ENCODE measurements at places on chromosomes 2 and 18.

- DNase-seq: no peak
Observed at GRCh38 chr18:47873625-47874024, 56.8 kb downstream of the SMAD2 start.

- no peak for DNase-seq
Observed at GRCh38 chr18:34077599-34077998, 147.1 kb downstream of the NOL4 start.

DNA sequence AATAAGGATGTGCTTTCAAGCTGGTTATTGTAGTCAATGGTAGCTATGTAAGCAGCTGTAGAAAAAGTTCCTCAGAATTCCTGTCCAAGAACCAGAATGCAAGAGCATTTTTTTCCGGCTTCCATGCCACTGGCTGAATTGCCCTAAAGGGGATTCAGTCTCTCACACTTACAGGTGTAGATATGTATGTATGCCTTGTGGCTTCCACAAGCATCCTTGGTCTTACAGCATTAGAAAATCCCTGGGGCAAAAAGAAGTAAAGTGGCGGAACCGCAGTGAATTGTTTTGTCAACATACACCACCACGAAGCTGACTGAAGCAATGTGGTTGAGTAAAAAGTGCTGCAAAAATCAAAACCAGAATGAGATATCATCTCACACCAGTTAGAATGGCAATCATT, 54.6 kb downstream of the FANCL start:
- DNase-seq: no peak

DNA sequence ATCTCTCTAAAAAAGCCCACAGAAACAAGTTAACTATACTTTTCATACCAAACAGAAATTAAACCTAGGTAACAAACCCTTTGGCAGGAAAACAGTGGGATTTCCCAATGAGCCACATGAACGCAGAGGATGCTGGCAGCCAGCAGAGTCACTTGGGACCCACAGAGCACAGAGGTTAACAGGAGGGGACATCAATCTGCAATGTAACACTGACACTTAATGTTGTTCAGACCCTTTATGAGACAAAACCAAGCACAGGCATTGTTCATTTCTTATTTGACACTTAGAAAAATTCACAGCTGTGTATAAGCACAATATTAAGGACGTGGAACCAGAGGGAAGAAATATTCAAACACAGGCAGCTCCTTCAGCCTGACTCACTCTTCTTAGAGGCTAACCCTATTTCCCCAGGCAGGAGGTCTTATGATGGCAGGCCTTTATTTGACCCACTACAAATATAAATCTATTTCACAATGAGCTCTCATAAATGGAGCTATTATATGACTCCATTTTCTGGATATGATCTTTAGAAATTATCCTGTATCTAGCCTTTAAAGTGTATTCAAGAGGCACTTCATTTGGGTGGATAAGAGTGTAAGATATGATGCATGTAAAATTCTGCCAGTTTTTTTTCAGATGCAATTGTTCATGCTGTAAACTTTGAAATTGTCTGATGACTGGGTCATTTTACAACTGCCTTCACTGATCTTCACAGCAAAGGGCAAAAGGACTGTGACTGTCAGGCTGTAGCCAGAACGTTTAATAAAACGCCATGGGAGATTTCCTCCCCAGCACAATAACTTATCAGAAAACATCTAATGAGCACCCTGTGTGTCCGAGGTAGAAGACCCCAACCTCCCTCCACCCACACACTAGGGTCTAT, 132.8 kb upstream of the SATB2 start:
- no peak for DNase-seq

- DNase-seq: no peak
Observed at GRCh38 chr2:21067859-21068537, 24.1 kb upstream of the APOB start.

GRCh38 chr2:55364189-55365055, 55.2 kb downstream of the CCDC88A start:
- DNase-seq: peak; percentile 95

GRCh38 chr2:230348787-230349186, 21.8 kb downstream of the SP140L start:
- no peak for DNase-seq

DNA sequence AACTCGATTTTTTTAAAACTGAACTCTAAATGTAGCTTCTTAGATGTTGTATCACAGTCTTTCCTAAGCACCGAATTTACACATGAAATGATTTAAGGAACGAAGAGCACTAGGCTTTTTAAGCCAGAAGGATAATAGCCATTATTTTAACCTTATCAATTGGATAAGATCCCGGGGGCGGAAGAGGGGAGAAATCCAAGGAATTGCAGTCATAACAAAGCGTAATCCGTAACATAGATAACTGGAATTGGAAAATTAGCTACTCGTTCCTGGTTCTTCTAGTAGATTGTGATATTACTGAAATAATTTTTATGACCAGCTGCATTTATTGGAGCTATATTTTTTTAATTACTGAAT, 988 bp upstream of the KANSL1L start:
- DNase-seq: no peak

GRCh38 chr2:117190856-117191559, 623.5 kb upstream of the DDX18 start:
- no peak for DNase-seq

DNA sequence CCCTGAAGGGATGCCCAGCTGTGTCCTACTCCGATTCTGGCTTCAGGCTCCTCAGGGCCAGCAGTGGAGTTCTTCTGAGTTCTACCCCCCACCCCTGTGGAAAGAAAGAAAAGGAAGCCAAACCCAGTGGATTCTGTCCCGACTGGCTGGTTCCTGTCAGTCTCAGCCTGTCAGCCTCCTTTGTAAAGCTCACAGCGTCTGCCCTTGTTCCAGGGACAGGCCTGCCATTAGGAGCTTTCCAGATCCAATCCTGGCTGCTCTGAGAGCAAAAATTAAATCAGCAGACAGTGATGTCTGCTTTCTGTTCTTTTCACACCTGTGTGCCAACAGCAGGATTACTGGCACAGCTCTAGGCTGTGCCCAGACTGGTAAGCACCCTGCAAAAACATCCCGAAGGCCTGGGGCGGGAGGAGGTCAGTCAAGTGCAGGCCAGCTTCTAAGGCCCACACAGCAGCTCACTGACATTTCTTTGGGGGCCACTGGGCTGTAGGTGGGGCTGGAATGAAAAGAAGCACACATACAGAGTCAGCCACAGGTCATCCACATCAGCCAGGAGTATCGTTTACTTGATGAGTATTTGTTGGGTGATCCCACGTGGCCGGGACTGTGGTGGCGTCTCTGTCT, 69.1 kb downstream of the EHD3 start:
- no peak for DNase-seq

DNA sequence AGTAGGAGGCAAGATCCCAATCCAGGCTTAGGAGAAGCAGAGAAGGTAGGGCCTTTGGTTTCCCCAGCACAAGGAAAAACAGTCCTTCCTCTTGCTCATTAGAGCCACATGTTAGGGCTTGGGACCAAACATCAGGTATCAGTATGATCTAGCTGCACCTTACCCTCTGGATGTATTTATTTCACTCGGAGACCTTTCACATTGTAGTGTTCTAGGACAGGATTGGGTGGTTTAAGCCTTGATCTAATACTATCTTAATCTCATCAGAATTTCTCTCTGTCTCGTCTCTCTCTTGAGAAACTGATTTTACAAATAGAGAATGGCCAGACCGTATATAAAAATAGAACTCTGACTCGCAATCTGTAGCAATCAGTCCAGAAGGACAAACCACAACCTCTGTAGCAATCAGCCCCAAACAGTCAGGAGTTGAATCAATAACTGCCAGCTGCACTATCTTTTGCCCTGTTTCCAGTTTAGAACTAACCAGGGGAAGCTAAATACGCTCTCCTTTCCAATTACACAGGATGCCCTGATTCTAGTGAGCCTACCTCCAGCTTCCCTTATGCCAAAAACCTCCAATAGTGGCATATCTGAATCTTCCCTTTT, 207.1 kb downstream of the TDRD15 start:
- no peak for DNase-seq

GRCh38 chr2:170222298-170222697, 44.4 kb downstream of the MYO3B start:
- no peak for DNase-seq

GRCh38 chr2:236943068-236943467, 142.6 kb upstream of the COPS8 start:
- DNase-seq: no peak

DNA sequence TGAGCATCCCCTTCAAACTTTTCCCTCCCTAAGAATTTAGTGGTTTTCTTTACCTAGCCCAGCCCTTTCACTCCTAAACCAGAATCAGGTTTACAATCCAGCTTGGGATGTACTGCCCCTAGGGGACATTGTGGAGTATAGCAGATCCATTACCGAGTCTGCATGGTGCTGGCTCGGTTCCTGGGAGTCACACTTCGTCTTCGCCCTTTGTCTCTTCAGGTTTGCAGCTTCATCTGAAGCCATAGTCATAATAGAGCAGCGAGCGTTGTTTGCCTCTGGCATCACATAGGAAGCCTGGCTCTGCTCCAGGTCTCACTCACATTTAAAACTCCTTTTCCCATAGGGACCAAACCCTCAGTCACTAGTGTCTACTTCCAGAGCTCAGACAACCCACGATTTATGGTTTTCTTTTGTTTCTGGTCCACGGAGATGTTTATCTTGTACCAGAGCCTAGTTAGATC, 16.8 kb upstream of the LYPD6 start:
- DNase-seq: no peak

DNA sequence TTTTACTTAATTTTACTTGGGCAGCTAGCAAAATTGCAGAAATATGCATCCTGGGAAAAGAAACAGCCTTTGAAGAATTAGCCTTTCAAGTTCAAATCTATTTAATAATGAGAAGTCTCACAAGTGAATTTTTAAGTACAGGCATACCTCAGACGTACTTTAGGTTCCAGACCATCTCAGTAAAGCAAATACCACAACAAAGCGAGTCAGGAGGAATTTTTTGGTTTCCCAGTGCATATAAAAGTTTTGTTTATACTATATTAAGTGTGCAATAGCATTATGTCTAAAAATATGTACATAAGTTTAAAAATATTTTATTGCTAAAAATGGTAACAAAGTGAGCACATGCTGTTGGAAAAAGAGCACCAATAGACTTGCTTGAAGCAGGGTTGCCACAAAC, 50.8 kb upstream of the TWSG1 start:
- DNase-seq: no peak

- DNase-seq: no peak
Observed at GRCh38 chr2:29349316-29350030, 234.3 kb downstream of the CLIP4 start.

- DNase-seq: no peak
Observed at GRCh38 chr18:55508651-55509050, 79.3 kb downstream of the TCF4 start.

DNA sequence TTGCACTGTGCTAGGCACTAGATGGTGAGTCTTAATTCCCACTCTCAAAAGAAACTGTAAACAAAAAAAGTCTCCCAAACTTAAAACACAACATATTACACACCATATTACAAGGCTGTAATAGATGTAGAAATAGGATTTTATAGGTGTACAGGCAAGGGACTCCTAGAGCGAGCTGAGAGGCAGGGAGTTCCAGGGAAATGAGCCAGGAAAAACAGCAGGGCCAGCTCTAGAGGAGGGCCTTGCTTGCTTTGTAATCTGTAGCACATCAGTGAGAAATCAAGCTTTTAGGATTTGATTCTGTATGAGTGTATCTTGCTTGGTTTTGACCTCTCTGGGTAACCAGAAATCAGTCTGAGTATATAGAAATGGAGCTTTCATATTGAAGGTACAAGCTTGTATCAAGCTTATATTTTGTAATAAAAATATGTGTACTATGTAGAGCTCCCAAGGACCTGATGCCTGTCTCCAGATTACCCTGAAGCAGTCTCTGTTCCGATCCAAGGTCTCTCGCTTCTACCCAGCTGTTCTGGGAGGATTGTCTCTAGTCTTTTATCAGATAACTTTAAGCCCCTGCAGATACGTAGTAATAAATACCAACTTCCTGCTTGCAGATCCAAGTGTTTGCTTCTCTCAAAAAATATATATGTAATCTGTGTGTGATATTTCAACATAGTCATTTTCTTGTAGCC, 73.0 kb downstream of the MYO1B start:
- peak; percentile 63 for DNase-seq

DNA sequence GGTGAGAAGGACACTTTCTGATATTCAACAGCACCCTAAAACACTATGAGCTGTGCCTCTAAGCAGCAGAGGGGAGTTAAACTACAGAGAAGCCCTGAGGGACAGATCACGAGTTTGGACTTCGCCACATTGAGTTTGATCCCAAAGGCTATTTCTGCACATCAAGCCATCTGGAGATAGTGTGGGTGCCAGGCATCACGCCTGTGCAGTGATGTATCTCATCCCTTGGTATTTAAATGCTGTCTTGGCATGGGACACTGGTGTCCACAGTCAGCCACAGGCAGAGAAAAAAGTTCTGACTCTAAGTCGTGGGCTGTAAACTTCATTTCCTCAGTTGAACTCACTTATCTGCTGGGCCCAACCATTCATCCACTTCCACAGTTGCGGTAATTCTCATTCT, 742.3 kb upstream of the CELF4 start:
- no peak for DNase-seq

GRCh38 chr18:10006311-10006893, 92.6 kb downstream of the VAPA start:
- DNase-seq: peak; percentile 77

DNA sequence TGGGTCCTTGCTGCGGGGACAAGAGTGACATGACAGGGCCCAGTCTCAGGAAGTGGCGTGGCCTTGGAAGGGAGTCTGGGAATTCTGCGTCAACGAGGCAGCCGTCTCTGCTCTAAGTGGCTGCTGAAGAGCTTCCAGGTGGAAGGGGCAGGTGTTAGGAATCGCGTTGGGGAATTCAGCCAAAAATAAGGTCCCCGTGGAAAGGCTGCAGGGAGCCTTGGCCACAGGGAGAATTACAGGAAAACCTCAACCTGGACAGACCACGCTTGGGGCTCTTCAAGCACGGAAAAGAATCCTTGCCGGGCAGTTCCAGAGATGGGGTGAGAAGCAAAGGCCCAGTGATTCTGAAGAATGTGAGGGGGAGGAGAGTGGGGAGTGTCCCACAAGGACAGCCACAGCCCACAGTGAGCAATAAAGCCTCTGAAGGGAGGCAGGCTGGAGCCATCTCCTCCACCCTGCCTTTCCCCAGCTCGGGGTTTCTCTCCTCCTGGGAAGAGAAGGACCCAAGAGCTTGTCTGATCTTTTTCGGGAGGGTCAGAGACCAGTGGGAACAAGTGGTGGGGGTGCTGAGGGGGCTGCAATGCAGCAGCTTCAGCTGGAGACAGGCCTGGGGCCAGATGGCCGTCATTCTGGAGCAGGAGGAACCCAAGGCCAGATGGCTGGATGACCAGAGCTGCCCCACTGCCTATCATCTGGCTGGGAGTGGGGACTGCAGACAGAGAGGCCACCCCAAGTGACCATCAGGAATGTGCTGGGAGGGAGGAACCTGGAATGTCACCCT, 106.4 kb upstream of the SMAD2 start:
- no peak for DNase-seq

DNA sequence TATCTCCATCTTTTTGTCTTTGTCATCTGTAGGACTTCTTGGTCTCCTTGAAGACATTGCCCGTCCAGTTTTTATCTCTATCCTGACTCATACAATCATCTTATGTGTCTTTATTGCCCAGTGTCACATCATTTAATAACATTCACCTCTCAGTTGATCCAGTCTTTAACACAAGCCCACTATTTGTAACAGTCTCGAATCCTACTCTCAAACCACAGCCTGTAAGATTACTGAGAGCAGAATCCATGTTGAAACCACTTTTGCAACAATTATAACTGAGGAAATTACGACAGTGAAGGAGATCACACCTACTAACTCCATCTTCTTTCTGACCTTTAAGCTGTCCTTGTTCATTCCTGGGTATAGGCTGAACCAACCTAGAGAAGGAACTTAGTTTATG, 1206.0 kb upstream of the ZEB2 start:
- no peak for DNase-seq
